ENCODE measurements at places on chromosomes 12 and 14. TPM values are rescaled to one million over a fixed set of nuclear protein-coding genes. Genes with fewer than 3 reads are reported as not detected.
A peak's percentile ranks its signal among the peaks of the same experiment; 100 is the strongest.

TAS2R8 gene
- total RNA-seq, result not detected

SLC15A4 gene
- total RNA-seq, result 12.4 TPM

TMEM52B gene
- not detected for total RNA-seq

CLBA1 gene
- 7.2 TPM for total RNA-seq

LRTM2 gene
- not detected for total RNA-seq

KCNK10 gene
- 0.14 TPM for total RNA-seq

SIX6 gene
- total RNA-seq, result not detected

HSPA2 gene
- total RNA-seq, result 2.8 TPM

CIDEB gene
- total RNA-seq, result not detected

CRACR2A gene
- total RNA-seq, result 0.96 TPM

SLC8A3 gene
- 0.89 TPM for total RNA-seq

GRCh38 chr12:81596558-81596957 is 162.6 kb downstream of the PPFIA2 start:
- no peak for DNase-seq

DNA sequence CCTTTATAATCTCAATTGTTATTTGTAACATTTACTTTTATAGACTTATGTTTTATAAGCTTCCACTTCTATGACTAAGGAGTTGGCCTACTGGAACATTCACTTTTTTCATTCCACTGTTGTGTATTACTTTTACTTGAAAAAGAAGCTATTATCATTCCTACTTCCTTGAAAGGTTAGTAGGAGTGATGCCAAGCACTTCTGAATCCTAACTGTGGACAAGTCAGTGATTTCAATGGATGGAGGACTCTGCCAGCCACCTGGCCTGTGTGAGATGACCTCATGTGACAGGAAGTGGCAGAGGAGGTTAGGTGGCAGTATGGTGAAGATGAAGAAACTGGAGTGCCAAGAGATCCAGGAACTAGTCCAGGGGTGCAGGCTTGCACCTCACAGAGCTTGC is 46.0 kb downstream of the TECPR2 start:
- DNase-seq, result no peak

- DNase-seq, result peak; percentile 53
These were observed 90.2 kb downstream of the CHGA start for GRCh38 chr14:93012951-93013719.

GRCh38 chr12:72272731-72273498 is 745 bp downstream of the TRHDE start:
- DNase-seq, result peak; percentile 65

- DNase-seq, result peak; percentile 16
These were observed 14.8 kb upstream of the LRRC9 start for GRCh38 chr14:59905188-59905587.

DNA sequence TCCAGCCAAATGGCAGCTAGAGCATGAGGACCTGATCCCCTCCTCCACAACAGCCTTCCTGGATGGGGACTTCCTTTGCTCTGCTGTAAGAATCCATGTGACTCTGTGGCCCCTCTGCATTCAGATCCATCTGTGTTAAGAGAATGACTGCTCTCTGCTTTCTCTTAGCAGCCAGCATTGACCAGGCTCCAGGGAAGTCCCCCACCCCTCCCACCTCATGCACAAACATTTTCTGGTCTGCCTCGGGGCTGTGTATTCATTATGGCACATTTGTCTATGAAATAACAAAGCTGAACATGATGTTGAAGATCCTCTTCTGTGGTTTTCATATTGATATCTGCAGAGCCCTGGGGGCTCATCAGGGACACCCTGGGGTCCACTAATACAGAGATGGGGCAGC is 201.7 kb downstream of the NUAK1 start:
- no peak for DNase-seq

GRCh38 chr12:44875954-44876543 is at the start of gene NELL2:
Gene NELL2, minus strand, starts transcription at chr12:44876315. Its CDS starts 446 bp downstream, at chr12:44875869.
- peak; percentile 13 for DNase-seq

DNA sequence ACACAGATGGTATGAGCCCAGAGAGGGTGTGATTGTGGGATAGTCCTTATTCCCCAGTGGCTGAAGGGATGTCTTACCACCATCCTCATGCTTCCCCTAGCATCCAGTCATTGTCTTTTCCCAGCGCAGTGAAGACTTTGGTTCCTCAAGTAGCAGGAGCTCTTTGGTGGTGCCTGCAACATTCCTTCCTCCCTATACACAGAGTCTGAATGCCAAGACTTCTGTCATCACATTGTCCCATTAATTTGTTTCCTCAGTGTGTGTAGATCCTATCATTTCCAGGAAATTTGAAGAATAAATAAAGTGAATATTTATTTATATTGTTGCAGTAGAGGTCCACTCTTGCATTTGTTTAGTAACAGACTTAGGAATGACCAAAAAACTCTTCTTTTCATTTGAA is 147.2 kb downstream of the DACT1 start:
- DNase-seq, result no peak

DNA sequence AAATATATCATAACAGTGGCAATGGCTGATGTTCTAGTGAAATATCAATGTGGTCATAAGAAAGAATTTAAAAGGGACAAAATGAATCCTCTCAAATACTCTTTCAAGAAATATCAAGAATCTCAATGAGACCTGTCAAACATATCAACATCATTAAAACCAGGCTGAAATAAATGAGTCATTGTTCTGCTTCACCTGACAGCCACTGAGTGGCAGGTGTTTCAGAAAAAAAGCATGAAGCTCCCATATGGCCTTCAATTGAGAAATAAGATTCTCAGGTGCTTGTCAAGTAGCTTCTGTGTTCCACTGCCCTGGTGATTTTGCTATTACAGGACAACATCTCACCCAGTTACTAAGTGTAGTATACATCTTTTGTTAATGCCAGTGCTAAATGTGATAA is 21.5 kb downstream of the ANAPC5 start:
- no peak for DNase-seq

DNA sequence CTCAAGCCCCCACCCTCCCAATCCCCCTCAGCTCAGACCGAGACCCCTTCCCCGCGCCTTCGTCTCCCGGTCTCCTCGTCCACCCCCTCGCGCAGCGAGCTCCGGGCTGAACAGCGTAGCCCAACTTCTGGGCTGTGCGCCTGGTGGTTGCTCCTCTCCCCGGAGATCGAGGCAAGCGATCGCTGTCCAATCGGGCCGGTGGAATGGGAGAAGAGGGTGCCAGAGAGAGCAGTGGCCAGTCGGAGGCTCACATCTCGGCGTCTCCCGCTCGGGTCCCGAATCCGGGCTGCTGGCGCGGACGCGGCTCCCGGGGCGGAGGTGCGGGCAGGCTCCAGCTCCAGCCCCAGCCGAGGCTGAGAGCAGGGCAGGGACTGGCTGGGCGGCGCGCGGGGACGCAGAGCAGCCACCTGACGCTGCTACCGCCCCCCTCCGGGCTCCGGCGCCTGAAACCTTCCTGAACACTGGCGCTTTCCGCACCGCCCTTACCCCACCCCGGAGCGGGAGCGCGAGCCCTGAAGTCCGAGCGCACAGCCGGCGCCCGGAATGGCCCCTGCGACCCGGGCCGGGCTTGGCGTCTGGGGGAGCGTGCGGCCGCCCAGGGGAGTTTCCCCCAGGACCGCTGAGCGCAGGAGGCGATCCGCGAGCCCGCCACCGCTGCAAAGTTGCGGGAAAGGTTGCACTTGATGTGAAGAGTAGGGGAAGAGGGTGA is 508 bp upstream of the KCNH5 start:
- peak; percentile 39 for DNase-seq

DNA sequence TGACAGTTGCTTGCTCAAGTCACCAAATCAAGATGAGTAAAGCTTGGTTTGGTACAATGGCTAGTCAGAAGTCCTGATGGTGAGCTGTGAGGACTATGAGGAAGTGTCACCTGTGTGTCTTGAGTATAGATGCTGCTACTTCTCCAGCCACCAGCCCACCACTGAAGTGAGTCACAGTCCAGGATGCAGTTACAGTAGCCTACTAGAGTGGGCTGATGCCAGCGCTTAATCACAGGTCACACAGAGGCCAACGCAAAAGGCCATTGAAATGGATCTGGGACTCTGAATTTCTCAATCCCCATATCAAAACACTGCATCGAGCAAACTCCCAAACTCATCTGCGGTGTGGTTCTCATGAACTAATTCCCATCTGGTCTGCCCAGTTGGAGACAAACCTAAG is 223.1 kb downstream of the ANO6 start:
- DNase-seq, result peak; percentile 65

DNA sequence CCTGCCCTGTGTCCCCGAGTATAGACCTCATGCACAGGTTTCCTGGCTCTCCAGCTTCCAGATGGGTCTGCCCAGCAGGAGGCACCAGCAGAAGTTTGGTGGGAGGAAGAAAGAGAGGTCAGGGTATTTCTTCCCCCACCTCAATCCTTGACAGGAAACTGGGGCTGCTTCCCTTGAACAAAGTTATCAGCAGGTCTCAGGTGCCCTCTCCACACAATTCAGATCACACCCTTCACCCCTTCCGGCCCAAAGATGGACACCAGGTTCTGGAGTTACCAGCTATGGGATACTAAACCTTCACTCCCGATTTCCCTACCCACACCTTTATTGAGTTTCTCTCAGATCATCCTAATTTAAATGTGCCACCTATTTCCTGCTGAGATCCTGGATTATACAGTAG is 1.2 kb downstream of the SART3 start:
- DNase-seq, result no peak

DNA sequence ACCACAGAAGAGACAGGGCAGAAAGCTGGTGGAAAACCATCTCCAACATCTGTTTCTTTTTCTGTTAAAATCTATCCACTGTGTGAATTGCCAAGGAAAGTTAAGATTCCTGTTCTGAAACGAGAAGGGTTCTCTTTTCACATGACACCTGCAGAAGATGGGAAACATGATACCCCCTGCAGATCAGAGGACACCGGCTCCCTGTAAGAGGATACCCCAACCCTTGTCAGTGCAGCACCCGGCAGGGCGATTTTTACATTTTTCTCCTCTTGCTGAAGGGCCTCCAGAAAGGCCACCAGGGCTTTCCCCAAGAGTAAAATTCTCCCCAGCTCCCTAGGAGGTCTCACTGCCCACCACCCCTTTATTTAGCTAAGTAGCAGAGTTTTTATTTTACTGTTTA is 48.2 kb downstream of the DPF3 start:
- DNase-seq, result no peak

GRCh38 chr12:87812030-87812429 is 217.2 kb downstream of the C12orf50 start:
- peak; percentile 66 for DNase-seq

DNA sequence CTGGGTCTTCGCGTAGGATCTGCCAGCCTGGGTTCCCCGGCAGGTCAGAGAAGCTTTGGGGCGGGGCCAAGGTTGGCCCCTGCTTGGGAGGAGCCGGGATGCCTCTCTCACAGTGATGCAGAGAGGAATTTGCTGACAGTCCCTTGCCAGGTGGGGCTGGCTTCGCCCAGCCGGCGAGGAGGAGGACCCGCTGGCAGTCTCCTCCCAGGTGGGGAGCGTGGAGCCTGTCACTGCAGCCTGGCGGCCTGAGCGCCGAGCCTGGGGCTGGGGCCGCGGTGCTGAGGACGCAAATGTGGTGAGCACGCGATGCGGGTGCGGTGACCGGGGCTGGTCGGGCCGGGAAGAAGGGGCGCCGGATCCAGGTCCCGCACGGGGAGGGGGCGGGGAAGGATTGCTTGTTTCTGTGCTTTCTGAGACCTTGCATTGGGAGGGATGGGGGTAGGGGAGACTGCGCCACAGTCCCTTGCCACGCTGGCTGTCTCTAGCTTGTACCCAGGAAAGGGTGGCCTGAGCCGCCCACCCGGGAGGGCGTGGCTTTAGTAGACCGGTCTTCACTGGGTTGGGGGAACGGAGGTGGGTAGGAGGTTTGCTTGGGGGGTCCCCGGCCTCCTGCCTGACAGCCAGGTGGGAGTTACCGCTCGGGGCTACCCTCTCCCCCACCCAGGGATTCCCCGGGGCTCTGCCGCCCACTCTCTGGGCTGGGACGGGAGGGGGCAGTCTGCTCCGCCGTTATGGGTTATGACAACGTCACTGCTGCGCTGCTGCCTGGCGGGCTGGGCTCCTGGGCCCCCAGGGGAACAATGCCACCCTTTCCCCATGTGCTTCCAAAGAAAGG is at the start of gene TMEM63C:
TMEM63C (plus strand) TSS at position 196 of the 835 bp plus-strand sequence. CDS start 37,016 bp downstream, outside the sequence.
- peak; percentile 10 for DNase-seq

DNA sequence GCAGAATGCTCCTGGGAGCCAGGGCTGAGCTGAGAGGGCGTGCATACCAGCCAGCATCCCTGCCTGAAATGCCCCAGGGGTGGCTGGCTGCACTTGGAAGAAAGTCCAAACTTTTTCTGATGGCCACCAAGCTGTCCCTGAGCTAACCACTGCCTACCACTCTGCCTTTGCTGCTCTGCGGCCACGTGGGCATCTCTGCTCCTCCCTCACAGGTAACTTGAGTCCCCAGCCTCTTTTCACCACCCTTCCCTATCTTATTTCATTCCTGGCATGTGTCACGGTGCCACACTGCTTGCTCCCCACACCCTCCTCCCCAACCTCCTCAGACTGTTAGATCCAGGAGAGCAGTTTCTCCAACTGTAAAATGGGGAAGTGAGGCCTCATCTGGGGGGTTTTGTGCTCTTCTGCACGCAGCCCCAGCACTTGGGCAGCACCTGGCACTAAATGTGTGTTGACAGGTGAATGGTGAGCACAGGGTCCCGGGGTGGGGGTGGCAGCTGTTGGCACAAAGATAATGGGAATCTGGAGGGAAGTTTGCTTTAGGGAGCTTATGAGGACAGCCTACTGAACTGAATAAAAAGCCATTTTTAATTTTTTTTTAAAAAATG is 113.0 kb downstream of the GLT1D1 start:
- no peak for DNase-seq

DNA sequence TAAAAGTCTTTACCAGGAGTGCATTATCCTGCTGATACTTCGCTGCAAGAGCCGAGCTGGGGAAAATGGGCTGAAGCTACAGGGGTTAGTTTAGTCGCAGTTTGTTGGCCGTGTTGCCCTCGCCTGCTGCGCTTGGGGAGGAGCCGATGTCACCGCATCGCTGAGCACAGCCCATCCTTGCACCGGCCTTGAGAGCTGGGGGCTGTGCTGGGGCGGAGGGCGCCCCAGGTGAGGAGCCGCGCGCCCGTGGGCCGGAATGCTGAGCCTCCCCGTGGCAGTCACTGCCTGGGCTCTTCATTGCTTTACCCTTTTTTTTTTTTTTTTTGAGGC is 50.0 kb downstream of the ADGRD1 start:
- no peak for DNase-seq

GRCh38 chr14:21307637-21308036 is 27.8 kb downstream of the RPGRIP1 start:
- DNase-seq, result no peak

DNA sequence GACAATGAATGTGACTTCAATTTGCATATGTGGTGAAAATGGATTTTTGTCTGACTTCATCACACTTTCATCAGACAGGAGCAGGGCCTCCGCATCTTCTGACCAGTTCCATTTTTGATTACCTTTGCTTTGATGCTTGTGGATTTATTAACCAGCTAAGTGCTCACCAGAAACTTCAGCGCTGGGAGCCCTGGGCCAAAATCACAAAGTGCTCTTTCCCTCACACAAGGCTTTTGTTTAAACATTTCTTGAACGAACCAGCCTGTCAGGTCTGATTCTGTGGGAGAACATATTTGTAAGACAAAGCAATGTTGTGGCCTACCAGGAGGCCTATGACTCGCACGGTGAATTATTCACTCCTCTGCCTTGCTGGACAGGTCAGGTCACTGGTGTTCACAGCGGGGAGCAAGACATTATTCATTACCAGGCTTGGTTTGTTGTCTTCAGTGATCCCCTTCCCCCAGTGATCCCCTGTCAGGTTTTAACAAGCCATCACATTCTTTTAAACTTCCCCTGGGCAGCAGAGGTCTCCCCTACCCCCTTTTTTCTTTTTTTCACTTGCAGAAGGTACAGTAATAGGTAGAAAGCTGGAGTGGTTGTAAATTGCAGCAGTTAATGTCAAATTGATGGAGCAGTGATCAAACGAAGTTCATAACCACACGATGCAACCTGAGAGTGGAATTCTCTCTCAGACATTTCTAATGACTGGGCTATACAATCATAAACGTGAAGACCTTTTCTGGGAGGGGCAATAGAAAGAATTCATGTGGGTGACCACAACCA is 167.5 kb upstream of the PRICKLE1 start:
- DNase-seq, result peak; percentile 100
